ENCODE measurements at places on chromosomes 7 and 10.

- H3K4me1 ChIP-seq, result peaks cover 5% of the 10 kb centered on the region
- H3K4me3 ChIP-seq, result peak within 1 kb of the TSS; percentile 19
- no peaks in the 10 kb centered on the region for H3K36me3 ChIP-seq
- DNase-seq, result no peak
These were observed at the start of gene COL1A2 for GRCh38 chr7:94394437-94395140. Gene COL1A2, plus strand, starts transcription at chr7:94394895. Its CDS starts 137 bp downstream, at chr7:94395032.

GRCh38 chr10:3192856-3193635, 20.5 kb upstream of the PITRM1 start:
- H3K4me1 ChIP-seq, result peaks cover 2% of the 10 kb centered on the region
- H3K4me3 ChIP-seq, result peak overlapping the region; percentile 33
- DNase-seq, result no peak
- H3K36me3 ChIP-seq, result no peaks in the 10 kb centered on the region
- no peak overlapping the region for H3K27ac ChIP-seq
- H3K27me3 ChIP-seq, result no peaks in the 10 kb centered on the region

GRCh38 chr10:126910196-126910595, 5.0 kb downstream of the DOCK1 start:
- no peak overlapping the region for H3K27ac ChIP-seq
- no peak overlapping the region for H3K4me3 ChIP-seq
- H3K27me3 ChIP-seq, result peaks cover 16% of the 10 kb centered on the region

DNA sequence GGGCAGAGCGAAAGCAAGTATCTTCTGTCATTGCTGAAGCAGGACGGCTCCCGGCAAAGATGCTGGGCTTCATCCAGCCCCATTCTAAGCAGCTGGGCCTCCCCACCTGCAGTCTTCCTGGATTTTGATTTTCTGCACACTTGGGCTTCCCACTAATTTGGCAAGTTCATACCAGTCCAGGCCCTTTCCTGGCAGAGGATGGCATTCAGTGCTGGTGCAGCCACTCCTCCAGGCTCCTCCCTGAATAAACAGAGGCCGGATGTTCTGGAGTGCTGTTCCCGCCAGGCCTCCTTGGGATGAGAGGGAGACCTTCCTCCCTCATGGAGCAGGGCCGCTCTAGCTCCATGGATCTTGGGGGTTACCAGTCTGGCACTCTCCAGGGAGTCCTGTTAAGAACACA, 3.4 kb downstream of the BAG3 start:
- no peak for DNase-seq
- H3K4me3 ChIP-seq, result peak overlapping the region; percentile 89
- no peaks in the 10 kb centered on the region for H3K27me3 ChIP-seq

GRCh38 chr7:70093205-70093904, 495.1 kb downstream of the AUTS2 start:
- H3K27ac ChIP-seq, result no peak overlapping the region
- no peaks in the 10 kb centered on the region for H3K4me1 ChIP-seq
- H3K36me3 ChIP-seq, result no peaks in the 10 kb centered on the region

DNA sequence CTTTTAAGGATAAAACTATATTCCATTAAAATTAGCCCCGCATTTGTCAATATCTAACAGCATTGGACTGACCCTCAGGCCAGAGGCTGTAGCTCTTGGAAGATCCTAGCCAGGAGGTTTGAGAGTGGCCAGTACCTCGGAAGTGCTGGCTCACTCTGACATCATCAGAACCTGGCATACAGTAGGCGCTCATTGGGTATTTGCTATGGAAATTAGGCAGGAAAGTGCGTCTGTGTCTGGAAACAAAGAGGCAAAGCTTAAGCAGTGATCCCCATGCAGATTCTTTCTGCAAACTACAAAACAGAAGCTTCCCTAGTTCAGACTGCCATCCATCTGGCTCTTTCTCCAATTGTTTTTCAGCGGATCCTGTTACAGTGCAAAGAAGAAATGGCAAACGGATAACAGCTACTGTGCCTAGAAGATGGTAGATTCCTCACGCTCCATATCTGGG, 1.7 kb upstream of the PRKCQ start:
- peak overlapping the region; percentile 93 for H3K4me3 ChIP-seq
- peak overlapping the region; percentile 95 for H3K27ac ChIP-seq
- H3K4me1 ChIP-seq, result peaks cover 61% of the 10 kb centered on the region

- H3K36me3 ChIP-seq, result no peaks in the 10 kb centered on the region
- no peak for DNase-seq
- H3K4me3 ChIP-seq, result no peak overlapping the region
- no peak overlapping the region for H3K27ac ChIP-seq
- H3K27me3 ChIP-seq, result peaks cover 11% of the 10 kb centered on the region
These were observed 25.6 kb downstream of the KCNH2 start for GRCh38 chr7:150952331-150953050.

- no peaks in the 10 kb centered on the region for H3K27me3 ChIP-seq
- no peak overlapping the region for H3K4me3 ChIP-seq
- H3K36me3 ChIP-seq, result no peaks in the 10 kb centered on the region
- no peak for DNase-seq
- H3K27ac ChIP-seq, result no peak overlapping the region
These were observed 151.4 kb downstream of the RPS24 start for GRCh38 chr10:78184851-78185692.

DNA sequence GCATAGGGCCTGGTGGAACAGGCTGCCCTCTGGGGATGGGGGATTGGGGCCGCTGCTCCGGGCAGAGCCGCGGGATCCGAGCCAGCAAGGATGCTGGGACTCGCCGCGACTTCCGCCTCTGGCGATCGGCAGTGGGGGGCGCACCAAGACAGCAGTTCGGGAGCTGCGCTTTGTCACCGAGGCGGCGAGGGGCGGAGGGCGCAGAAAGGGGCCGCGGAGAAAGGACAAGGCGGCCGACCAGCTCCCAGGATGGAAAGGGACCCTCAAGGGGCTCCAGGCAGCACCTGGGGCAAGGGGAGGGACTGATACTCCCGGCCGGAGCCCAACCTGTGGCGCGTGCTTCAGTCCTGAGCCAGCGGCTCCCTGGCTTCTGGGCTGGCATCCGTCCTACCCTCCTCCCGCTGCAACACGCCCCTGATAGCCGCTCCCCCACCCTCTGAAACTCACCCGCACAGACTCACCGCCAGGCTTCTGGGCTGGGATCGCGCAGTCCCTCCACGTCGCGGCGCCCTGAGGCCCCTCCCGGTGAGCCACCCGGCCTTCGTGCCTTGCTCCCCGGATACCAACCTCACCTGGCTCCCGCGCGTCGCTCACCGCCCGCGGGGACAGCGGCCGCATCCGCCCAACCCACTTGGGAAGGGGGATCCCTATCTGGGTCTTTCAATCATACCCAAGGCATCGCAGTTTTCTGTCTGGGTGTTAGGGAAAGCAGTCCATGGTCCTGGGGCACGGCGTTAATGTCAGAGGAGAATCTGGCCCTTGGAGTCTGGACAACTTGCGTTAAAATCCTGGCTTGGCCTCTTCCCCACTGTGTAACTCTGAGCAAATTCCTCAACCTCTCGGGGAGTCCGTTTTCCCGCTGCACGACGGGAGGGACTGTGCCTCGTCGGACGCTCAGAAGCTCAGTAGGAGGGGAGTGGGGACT, 7.0 kb upstream of the EVX1 start:
- no peak overlapping the region for H3K27ac ChIP-seq
- H3K27me3 ChIP-seq, result peaks cover 42% of the 10 kb centered on the region
- peaks cover 18% of the 10 kb centered on the region for H3K4me1 ChIP-seq
- H3K36me3 ChIP-seq, result no peaks in the 10 kb centered on the region

DNA sequence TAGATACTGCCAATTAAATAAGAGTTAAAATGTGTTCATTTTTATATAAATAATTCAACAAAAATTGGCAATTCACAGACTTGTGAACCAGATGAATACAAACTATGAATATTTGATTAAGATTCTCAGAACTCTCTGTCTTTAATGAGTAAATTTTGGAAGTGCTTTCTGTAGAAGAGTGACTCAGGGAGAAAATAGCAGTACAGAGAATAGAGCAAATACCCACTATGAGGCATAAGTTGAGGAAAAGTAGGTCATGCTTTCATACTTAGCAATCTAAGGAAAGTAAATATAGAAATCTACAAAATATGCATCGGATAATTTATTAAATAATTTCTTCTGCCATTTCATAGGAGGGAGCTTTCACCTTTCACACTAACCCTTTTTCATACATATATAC, 117.7 kb upstream of the TMEM106B start:
- no peak for DNase-seq
- no peaks in the 10 kb centered on the region for H3K4me1 ChIP-seq
- H3K4me3 ChIP-seq, result no peak overlapping the region

DNA sequence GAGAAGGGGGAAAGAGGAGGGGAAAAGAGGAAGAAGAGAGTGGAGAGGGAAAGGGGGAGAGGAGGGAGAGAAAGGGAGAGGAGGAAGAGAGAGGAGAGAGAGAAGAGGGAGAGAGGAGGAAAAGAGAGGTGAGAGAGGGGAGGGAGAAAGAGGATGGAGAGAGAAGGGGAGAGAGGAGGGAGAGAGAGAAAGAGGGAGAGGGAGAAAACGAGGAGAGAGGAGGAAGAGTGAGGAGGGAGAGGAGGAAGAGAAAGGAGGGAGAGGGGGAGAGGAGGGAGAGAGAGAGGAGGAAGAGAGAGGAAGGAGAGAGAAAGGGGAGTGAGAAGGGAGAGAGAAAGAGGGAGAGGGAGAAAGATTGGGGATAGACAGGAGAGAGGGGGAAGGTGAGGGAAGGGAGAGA, 197.6 kb upstream of the FOXK1 start:
- peaks cover 3% of the 10 kb centered on the region for H3K4me1 ChIP-seq
- peaks cover 32% of the 10 kb centered on the region for H3K27me3 ChIP-seq
- DNase-seq, result no peak
- H3K4me3 ChIP-seq, result no peak overlapping the region
- H3K36me3 ChIP-seq, result peaks cover 2% of the 10 kb centered on the region

GRCh38 chr7:26813432-26813831, 51.0 kb downstream of the SKAP2 start:
- no peak overlapping the region for H3K27ac ChIP-seq
- no peaks in the 10 kb centered on the region for H3K4me1 ChIP-seq
- H3K27me3 ChIP-seq, result no peaks in the 10 kb centered on the region
- no peaks in the 10 kb centered on the region for H3K36me3 ChIP-seq

GRCh38 chr10:14186245-14186644, 144.5 kb downstream of the FRMD4A start:
- H3K27me3 ChIP-seq, result peaks cover 18% of the 10 kb centered on the region
- peaks cover 25% of the 10 kb centered on the region for H3K4me1 ChIP-seq
- H3K4me3 ChIP-seq, result peak overlapping the region; percentile 1

GRCh38 chr10:1268831-1269230, 212.6 kb downstream of the WDR37 start:
- H3K36me3 ChIP-seq, result no peaks in the 10 kb centered on the region
- no peak for DNase-seq
- H3K4me1 ChIP-seq, result no peaks in the 10 kb centered on the region
- no peaks in the 10 kb centered on the region for H3K27me3 ChIP-seq
- no peak overlapping the region for H3K27ac ChIP-seq

- peaks cover 3% of the 10 kb centered on the region for H3K27me3 ChIP-seq
- no peak overlapping the region for H3K27ac ChIP-seq
- H3K4me3 ChIP-seq, result no peak overlapping the region
- DNase-seq, result no peak
- peaks cover 15% of the 10 kb centered on the region for H3K4me1 ChIP-seq
These were observed 161.7 kb downstream of the USP6NL start for GRCh38 chr10:11449761-11450160.

GRCh38 chr7:45211066-45211465, 53.5 kb downstream of the RAMP3 start:
- DNase-seq, result no peak
- peaks cover 2% of the 10 kb centered on the region for H3K4me1 ChIP-seq
- no peak overlapping the region for H3K4me3 ChIP-seq
- H3K27me3 ChIP-seq, result peaks cover 72% of the 10 kb centered on the region
- H3K27ac ChIP-seq, result no peak overlapping the region
- no peaks in the 10 kb centered on the region for H3K36me3 ChIP-seq

GRCh38 chr7:102223184-102223583, 63.5 kb upstream of the SH2B2 start:
- DNase-seq, result no peak
- H3K27me3 ChIP-seq, result no peaks in the 10 kb centered on the region
- H3K4me3 ChIP-seq, result no peak overlapping the region

- peak overlapping the region; percentile 71 for H3K4me3 ChIP-seq
- peak overlapping the region; percentile 18 for H3K27ac ChIP-seq
- no peak for DNase-seq
- peaks cover 49% of the 10 kb centered on the region for H3K4me1 ChIP-seq
- H3K27me3 ChIP-seq, result no peaks in the 10 kb centered on the region
- H3K36me3 ChIP-seq, result no peaks in the 10 kb centered on the region
These were observed 43.9 kb upstream of the SRGN start for GRCh38 chr10:69043931-69044531.

- no peaks in the 10 kb centered on the region for H3K27me3 ChIP-seq
- peak overlapping the region; percentile 69 for H3K27ac ChIP-seq
- peak overlapping the region; percentile 90 for H3K4me3 ChIP-seq
- no peaks in the 10 kb centered on the region for H3K36me3 ChIP-seq
These were observed 2.1 kb downstream of the PCOLCE start for GRCh38 chr7:100604028-100604975.
